ENCODE measurements at places on chromosomes 2 and 18.
A peak's percentile ranks its signal among the peaks of the same experiment; 100 is the strongest.

DNA sequence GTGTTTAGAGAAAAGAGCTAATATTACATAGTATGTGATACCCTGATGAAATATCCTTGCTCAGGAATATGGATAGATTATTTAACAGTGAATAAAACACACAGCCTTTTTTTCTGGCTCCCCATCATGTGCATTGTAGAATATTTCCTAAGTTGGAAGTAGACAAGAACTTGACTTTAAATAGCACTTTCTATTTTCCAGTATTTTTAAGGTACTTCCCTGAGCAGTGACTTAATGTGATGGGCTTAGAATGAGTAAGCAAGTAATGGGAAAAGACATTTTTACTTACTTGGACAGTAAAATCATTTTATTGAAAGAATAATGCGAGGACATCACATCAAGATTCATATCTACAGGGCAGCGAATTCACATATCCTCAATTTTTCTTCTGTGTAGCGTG lies 176.7 kb upstream of the SLC8A1 start:
- no peak for DNase-seq

DNA sequence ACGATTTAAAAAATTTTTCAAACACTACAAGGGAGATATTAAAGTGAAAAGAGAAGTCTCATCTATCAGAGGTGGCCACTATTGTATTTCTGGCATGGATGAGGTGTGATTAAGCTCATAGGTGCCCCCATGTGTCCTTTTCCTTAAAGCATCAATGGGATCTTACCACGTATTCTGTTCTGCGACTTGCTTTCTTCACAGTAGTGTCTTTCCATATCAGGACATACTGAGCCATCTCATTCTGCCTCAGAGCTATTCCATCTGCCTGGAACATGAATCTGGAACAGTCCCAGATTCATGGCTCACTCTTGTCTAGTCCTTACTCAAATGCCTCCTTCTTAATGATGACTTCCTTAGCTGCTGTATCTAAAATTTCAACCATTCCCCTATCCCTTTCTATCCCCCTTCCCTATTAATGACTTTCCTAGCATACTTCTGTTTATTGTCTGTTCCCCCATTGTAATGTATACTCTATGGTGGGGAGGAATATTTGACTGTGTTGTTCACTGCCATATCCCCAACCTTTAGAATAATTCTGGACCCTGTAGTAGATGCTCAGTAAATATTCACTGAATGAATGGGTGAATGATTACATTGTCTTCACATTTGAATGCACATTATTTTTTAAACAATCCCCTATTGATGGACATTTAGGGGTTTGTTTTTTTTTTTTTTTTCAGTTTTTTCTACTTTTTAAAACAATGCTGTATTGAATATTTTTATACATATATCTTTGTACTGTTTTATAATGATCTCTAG lies 11.1 kb downstream of the STAMBP start:
- DNase-seq = no peak

DNA sequence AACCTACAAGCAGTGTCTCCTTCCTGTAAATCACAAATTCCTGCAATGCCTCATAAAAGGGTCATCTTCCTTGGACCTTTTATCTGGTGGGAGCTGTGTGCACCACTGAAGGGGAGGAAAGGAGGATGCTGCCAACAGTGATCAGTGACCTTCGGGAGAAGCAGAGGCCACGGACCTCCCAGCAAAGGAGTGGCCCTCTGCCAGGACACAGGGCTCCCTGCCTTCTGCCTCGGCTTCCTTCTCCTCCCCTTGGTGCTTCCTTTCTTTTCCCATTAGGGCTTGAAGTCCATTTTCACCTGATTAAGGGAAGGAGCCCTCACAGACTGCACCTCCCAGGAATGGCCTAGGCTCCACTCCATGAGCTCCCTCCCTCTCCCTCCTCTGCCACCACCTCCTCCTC lies 85.3 kb upstream of the ITGA6 start:
- DNase-seq = no peak

DNA sequence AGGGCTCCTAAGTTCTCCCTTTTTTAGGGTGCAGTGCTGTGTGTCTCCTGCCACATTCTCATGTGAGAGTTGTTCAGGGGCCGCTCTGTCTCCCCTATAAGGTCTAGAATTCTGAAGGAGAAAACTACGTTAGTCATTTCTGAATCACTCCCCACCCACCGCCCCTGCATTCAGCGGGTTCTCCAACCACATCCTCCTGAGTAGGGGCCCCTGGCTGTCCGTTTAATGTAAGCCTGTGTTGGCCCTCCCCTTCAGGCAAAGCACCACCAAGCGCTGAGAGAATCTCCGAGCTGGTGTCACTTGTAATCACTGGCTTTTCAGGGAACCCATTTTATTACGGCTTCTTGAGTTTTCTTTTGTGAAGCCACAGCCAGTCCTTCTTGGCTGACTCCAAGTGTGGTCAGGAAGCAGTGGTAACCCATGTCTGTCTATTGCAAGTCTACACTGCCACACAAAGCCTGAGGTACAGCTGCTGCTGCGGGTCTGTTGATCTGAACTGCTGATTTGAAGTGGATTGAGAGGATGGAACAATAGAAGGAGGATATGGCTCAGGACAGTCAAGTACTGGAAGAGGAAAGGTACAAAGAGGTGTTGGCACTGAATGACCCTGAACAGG lies 16.9 kb downstream of the LCT start:
- DNase-seq = peak; percentile 84

DNA sequence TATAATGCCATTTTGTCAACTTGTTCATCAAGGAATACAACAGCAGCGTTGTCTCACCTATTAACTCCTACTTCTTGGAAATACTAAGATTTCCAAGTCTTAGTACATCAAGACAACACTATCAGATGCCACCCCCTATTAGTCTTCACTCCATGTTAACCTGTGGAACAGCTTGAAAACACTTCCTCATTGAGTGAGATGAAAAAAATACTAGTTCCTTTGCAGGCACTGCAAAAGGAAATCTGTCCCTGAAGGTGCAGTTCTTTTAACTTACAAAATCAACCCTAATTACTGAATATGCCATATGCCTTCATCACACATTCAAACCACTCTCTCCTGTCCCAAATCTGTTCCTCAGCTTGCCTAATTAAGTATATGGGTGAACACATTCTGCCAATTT lies 4.0 kb downstream of the CWC22 start:
- DNase-seq = no peak

- DNase-seq = no peak
Observed at GRCh38 chr2:43193652-43194120, 32.7 kb downstream of the ZFP36L2 start.

- no peak for DNase-seq
Observed at GRCh38 chr2:112062894-112063293, 7.8 kb downstream of the TMEM87B start.

GRCh38 chr2:219707496-219708285 lies 80.3 kb downstream of the SLC4A3 start:
- no peak for DNase-seq

DNA sequence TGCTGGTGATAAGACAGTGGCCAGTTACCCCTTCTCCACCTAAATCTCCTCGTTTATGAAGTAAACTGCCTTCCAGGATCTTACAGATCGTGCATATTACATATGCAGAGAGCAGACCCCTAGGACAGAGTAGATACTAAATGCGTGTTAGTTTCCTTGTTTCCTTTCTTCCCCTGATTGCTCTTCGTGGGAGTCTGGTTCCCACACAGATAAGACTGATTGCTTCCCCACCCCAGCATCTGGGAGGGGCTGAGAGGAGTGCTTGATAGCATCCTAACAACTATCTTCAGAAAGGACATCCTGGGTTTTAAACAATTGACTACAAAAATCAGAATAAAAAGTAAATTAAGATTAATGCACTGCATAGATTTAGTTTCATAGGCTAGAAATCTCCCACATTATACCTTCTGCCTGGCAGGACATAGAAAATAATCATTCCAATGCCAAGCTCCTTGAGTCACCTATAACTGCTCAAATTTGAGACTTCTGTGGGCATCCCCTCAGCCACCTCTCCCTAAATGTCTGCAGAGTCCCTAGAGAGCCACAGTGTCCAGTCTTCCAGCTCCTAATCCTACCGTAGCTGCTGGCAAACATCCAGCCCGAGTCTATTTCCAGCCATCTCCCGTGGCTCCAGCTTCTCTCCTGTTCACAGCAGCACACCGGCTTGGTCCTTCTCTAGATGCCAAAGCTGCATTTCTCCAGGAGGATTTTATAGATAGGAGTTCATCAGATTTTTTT lies 128.3 kb downstream of the LRRC30 start:
- no peak for DNase-seq

GRCh38 chr2:137221797-137222492 lies 456.6 kb downstream of the THSD7B start:
- no peak for DNase-seq

DNA sequence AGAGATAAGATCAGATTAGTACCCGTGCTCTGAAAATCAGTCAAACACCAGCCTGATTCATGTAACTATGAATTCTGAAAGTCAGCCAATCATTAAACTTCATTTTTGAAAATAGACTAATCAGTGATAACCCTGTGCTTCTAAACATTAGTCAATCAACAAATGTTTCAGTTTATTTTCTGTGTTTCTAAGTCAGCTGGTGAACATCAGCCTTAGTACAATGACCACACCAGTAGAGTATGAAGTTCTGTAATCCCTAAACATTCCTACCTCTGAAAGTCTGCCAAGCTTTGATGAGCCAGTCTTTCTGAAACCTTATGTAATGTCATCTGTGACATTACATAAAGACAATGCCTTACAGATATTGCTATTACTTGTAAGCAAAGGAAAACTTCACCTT lies 807.4 kb upstream of the CRIM1 start:
- DNase-seq = no peak

GRCh38 chr2:112198780-112199179 lies 56.1 kb downstream of the ZC3H8 start:
- DNase-seq = no peak

DNA sequence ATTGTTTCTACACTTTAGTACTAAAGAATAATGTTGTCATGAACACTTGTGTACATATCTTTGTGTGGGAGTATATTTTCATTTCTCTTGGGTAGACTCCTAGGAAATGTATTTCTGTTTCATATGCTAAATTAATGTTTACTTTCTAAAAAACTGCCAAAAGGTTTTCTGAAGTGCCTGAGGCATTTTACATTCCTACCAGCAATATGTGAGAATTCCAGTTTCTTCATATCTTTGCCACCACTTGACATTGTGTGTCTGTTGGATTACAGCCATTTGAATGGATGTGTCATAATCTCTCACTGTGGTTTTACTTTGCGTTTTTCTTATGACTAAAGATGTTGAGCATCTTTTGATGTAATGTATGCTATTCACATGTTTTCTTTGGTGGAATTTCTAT lies 428.2 kb upstream of the KCNH7 start:
- no peak for DNase-seq

GRCh38 chr18:56869189-56869777 lies 218.1 kb downstream of the WDR7 start:
- DNase-seq = no peak

GRCh38 chr2:127525691-127526131 lies 578 bp downstream of the IWS1 start:
- DNase-seq = no peak

- no peak for DNase-seq
Observed at GRCh38 chr2:134539981-134540380, 178.8 kb downstream of the TMEM163 start.
